ENCODE measurements at places on chromosomes 3 and 15.

GRCh38 chr3:112002096-112002971 lies 3.6 kb downstream of the TAGLN3 start:
- no peak for DNase-seq

DNA sequence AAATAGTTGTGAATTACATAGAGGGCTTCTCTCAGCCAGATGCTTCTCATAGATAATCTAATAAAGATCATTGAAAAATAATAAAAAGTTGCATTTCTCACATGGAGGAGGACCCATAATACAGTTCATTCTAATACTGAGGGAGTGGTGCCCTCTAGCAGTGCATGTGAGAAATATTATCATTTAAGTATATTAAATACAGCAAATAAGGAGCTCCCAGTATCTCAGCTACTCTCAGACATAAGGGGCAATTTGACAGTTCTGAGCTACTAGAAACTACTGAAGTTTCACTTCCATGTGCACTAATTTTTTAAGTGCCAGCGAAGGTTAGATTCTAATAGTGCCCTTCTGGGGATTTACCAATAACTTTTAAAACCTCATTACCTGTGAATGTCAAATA lies 188.3 kb downstream of the IL5RA start:
- DNase-seq = no peak

DNA sequence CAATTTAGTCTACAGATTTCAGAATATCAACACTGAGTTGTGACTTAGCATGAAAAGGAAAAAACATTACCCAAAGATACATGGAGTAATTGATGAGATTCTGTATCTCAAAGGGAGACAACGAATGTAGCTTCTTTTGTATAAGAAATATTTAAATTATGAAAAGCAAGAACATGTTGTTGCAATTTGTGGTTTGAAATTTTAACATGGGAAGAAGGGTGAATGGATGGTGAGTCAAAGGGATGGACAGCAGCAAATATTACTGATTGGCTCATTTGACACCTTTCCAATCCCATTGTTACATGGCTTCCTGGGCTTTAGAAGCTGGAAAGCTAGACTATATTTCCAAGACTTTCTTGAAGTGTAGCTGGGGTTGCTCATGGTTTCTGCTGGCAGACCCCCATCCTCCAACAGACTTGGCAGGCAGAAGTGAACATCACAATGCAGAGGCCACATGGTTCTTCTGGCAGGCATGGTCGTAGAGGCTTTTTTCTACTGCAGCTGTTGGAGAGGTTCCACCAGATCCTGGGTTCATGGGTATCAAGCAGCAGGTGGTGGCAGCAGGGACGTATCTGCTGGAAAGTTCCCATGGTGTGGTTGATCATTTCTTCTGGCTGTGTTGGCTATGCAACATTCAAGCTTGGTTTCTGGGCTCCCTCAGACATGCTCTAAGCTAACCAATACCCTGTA lies 47.2 kb upstream of the KPNA4 start:
- no peak for DNase-seq

- DNase-seq = no peak
Measured at GRCh38 chr3:115169808-115170207, 22.7 kb upstream of the ZBTB20 start.

DNA sequence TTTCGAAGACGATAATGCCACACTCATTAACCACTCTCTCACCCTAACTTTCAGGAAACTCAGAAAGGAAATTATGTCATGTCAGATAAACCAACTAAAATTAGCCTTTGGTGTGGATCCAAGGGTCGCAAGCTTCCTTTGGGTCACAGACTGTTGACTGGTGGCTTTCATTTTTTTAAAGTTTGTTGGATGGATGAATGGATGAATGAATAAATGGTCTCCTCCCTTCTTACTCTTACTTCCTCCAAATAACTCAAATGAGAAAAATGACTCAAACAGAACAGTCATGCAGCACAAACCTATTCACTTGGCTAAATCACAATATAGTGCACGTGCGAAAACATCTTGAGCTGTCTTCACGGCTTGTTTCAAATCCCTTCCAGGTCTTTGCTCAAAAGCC lies 82.9 kb upstream of the HACD2 start:
- DNase-seq = no peak

DNA sequence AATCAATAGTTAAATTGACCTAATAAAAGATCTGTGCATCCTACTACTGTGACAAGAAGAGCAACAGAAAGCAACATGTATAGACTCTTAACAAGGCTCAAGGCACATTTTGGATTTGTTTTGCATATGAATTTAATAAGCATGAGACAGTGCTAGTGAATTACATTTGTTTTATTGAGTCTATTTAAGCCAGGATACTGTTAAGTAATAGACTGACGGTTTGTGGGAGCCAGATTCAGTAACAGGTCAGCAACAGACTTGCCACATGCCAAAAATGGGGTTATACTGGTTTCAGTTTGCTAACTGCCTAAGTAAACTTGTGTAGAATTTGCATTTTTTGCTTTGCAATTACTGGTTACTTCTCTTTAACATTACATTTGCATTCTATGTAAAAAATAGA lies 54.0 kb downstream of the MBNL1 start:
- DNase-seq = no peak

GRCh38 chr3:138202945-138203701 lies 16.0 kb downstream of the ARMC8 start:
- no peak for DNase-seq

DNA sequence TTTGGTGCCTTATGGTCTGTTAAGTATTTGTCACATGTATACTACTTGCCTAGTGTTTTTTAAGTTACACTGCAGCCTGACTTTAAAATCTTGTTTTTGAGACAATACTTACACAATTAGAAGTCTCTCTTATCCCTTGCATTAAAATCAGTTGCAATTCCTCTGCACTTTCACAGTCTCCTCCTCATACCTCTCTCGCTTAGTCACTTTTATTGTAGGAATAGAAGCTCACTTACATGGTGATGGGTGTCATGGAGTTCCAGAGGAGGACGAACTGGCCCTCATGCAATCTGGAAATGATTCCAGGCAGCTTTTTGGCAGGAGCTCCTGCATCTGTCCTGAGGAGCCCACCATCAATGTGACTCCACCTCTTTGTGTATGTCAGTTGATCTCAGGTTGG lies 238.4 kb upstream of the TBC1D5 start:
- no peak for DNase-seq

DNA sequence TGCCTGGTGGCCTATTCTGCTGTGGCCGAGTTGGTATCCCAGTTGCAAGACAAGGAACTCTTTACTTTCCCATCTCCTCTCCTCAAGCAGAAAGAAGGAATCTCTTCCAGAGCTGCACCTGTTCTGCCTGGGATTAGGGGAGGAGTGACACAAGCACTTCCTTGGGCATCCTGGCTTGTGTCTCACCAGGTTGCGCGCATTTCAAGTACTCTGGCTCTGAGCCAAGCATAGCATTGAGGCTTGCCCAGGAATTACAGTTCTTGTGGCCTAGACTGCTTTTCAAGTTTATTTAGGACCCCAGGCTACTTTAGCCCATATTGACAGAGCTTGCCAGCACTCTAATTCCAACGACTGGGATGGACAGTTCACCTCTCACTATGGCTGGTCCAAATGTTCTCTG lies 150.5 kb downstream of the RSRC1 start:
- DNase-seq = no peak

DNA sequence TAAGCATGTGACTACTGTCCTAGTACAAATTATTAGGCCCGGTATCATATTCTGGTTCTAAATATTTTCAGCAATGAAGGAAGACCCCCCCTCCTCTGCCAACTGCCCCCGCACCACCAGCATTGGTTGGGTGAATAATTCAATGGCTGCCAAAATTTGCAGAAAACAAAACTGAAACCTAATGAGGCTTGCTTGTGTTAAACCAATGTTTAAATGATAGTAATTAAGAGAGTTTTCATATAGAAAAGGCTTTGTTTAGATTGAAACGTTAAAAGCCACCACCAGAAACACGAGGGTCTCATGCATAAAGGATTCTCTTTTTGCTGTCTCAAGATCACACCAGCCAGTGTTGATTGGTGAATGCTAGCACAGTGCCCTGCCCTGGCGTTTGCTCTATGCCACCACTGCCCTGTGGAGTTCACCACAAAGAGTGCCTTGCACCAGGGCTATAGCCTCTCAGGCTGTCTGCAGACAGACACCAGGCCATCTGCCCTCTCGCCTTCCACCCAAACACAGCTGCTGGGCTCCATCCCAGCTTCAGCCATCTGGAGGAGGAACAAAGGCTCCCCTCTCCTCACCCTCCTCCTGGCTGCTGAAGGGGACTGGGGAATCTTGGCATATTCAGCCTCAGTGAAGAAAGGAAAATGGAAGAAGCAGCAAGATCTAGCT lies 200.3 kb upstream of the PFN2 start:
- DNase-seq = no peak

DNA sequence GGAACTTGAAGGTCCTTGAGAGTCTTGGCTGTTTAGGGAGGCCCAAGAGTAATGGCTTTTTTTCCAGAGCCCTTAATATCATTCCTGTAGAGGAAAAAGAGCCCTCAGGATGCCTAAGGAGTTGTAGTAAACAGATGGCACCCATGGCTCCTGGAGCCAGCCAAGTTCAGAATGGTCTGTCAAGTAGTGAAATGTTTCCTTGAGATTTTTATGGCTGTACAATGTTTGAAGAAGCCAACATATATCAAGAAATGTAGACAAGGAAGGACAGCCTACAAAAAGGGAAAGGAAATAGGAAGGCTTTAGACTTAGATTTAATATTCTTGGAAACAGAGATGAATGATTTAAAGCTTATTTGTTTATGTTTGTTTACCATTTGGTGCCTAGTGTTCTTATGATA lies 334.8 kb downstream of the SATB1 start:
- DNase-seq = no peak

DNA sequence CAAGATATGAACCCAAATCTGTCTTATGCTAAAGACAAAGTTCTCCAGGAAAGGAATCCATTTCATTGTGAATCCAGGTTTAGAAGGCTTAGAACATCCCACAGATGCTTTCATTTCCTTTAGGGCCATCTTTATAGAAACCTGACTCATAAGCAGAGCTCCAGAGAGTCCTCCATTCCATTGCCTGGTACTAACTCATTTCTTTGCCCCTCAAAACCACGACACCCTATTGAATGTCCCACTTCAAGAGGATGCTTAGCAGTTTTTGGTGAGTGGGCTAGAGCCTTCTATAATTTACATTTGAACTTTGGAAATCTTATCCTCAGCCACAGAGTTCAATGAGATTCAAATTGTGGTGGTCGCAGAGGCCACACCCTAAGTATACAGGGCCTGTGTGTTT lies 325.0 kb downstream of the NTRK3 start:
- no peak for DNase-seq

DNA sequence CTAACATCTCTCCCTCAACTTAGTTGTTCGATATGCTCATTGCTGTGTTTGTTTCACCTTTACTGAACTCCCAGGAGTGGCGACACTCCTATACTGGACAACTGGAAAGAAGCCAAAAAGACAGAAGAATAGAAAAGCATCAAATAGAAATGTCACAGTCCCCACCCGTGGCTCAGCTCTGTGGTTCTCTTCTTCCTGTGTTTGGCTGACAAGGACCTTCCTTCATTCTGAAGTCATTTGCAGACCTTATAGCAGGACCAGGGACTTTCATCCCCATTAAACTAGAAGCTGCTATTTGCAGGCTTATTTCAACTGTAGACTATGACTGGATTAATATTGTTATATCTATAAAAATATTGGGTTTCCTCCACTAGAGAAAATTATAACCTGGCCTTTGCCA lies 125.9 kb downstream of the NECTIN3 start:
- DNase-seq = no peak

DNA sequence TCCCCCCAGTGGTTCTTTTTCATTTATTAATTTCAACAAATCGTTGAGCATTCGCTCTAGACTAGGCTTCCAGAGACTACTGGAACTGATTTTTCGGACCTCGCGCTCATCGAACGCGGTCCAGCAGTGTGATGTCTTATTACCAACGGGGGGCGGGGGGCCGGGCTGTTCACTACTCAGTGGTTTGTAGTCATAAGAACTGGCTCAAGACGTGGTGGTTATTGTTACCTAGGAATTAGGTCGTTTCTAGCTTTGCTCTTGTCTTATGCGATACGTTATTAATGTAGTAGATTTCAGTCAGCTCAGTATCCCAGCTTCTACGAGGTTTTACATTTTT lies 858 bp downstream of the RBM5 start:
- DNase-seq = no peak

DNA sequence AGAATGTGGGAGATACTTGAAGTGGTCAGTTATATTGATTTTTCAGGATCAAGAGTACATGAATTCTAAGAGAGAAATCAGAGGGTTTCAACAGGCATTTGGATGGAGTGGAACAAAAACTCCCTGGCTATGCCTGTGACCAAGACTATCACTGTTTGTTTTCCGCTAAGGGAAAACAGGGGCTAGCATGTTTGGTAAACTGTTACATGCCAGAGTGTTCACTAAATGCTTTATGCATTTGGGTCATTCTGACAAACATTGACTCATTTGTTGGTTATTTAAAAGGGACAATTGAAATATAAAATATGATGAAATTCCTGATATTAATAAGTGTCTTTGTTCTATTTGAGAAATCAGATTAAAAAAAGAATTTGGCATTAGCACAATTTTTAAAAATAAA lies 603.9 kb upstream of the KCNMB2 start:
- no peak for DNase-seq

GRCh38 chr15:68933001-68933400 lies 2.7 kb downstream of the SPESP1 start:
- DNase-seq = no peak

GRCh38 chr3:114120211-114120610 lies 58.6 kb downstream of the DRD3 start:
- DNase-seq = no peak

GRCh38 chr15:73844356-73844755 lies 29.0 kb upstream of the TBC1D21 start:
- DNase-seq = no peak

GRCh38 chr3:142210144-142210543 lies 15.2 kb downstream of the GK5 start:
- no peak for DNase-seq

DNA sequence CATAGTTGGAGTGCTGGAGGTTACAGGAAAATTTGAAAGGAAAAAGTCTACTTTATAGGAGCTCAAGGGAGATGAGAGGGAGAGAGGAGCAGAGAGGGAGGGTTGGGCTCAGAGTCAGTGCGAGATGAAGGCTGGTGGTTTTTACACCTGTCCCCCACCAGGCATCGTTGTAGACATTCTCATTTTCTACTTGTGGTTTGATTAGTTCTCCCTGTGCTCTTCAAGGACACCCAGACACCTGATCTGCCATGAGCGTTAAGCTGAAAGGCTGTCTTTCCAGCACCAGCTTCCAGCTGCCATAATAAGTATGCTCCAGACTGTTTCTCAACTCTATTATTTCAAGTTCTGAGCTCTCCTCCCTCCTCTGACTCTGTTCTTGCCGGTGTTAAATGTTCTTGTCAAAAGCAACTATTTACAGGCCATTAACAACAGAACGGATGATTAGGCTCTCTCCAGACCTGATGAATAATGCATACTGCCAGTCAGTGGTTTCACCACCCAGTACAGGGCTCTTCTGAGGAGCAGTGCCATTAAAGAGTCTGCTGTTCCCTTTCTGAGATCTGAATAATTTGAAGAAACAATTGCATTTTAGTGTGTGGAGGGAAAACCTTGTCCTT lies 514.6 kb upstream of the MCTP2 start:
- no peak for DNase-seq

DNA sequence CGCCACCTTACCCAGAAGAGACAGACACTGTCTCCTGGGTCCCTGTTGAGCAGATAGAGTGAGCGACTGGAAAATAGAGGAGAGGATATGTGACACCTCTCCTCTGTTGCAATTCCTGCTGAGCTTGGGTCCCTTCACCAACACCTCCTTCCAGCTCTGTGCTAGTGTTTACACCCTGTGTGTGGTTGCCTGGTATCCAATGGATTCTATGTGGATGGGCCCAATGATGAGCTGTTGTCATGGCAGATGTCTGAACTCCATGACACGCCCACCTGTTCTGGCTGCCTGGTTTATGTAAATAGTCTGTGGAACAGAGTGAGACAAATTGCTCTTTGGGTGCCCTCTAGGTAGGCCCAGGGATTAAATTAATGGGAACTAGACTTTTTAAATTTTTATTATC lies 23.7 kb downstream of the RBM5 start:
- no peak for DNase-seq

Measured in effector CD4-positive, alpha-beta T cell (primary cell).